SHP77 (cell line): ENCODE measurements at places on chromosomes 5 and 9.

GRCh38 chr5:95350631-95351030 is 40.5 kb upstream of the FAM81B start:
- DNase-seq = no peak

- DNase-seq = no peak
Observed at GRCh38 chr5:10393491-10393890, 40.0 kb downstream of the MARCHF6 start.

- DNase-seq = no peak
Observed at GRCh38 chr5:62977661-62978060, 399.0 kb downstream of the LRRC70 start.

DNA sequence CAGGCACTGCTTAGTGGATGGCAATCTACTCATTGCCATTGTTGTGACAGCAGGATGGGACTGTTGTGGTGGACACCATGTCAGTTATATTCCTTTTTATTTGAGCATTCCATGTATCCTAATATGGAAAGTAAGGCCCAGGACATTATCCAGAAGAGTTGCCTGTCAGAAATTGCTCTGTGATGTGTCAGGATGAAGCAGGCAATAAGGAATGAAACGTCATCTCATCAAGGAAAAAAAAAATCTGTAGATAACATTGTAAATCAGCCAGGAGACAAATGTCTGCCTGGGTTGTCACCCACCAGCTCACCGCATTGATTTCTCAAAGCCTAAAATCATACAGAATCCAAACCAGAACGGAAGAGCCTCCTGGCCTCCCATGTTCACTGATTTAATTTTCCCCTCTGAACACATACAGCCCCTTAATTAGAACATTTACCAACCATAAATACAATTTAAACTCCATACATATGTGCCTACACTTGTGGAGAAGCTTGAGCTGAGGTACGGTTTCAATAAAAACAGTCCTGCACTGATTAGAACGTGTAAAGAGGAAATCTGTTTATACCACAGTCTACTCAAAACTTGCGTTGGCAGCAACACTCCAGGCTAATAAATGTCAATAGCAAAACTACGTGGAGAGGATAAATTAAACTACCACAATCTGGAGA is 73.9 kb downstream of the FOXD1 start:
- no peak for DNase-seq

- no peak for DNase-seq
Observed at GRCh38 chr5:51810592-51810991, 427.3 kb downstream of the ISL1 start.

GRCh38 chr5:107431998-107432397 is 238.7 kb downstream of the EFNA5 start:
- DNase-seq = no peak

DNA sequence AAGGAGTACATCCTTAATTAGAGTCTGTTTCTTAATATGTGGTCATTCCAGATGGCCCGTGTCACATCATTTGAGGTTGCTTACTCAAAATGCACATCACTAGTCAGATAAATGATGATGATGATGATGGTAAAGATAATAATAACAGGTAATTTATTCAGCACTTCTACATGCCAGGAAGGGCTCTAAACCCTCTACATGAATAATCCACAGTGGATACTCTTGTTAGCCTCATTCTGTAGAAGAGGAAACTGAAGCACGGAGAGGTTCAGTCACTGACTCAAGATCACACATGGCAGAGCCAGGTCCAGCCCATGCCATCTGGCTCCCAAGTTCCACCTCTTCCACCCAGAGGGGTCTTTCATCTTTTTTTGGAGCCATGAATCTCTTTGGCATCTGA is 11.7 kb downstream of the SH3PXD2B start:
- DNase-seq = no peak

DNA sequence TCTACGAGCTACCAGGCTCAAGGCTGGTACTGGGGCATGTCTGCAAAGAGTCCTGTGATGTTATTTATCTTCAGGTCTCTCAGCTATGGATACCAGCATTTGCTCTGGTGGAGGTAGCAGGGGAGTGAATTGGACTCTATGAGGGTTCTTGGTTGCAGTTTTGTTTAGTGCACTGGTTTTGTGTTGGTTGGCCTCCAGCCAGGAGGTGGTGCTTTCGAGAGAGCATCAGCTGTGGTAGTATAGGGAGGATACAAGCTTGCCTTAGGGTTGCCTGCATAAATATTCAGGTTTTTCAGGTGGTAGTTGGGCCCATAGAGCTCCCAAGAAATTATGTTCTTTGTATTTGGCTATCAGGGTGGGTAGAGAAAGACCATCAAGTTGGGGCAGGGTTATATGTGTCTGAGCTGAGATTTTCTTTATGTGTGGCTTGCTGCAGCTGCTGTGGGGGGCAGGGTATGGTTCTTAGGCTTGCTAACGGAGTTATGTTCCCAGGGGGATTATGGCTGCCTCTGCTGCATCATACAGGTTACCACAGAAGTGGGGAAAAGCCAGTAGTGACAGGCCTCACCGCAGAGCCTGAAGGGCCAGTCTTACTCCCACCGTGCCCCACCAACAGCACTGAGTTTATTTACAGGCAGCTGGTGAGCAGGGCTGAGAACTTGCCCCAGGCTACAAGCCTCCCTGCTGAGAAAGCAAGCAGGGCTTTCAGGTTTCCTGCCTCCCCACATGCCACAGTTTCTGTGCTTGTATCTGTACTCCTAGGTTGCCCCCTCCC is 9.7 kb upstream of the RIOK2 start:
- no peak for DNase-seq

- no peak for DNase-seq
Observed at GRCh38 chr9:134435550-134436378, 109.5 kb downstream of the RXRA start.

GRCh38 chr5:2890011-2890410 is 138.5 kb upstream of the IRX2 start:
- no peak for DNase-seq

- DNase-seq = no peak
Observed at GRCh38 chr5:24899180-24899579, 254.4 kb upstream of the CDH10 start.

DNA sequence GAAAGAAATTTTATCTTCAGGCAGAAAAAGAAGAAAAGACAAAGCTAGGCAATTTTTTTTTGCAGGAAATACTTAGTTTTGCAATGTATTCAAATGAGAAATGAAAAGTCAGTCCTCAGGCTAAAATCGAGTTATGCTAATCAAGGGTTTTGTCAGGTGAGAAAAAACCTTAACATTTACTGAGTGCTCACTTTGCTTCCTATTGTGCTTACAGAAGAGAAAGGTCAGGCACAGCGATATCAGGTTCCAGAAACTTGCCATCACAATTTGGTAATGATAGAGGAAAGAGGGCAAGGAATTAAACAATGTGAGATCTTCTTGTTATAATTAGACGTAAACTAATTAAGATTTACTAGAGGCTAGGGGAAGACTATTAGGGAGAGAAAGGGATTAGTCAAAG is 431.7 kb upstream of the CTNND2 start:
- DNase-seq = no peak
